Stimulated activated CD4-positive, alpha-beta T cell treated with anti-CD3 and anti-CD28 coated beads, Interleukin-4, amount 100 ng/mL, for 4 hours (primary cell): ENCODE measurements at places on chromosomes 3 and 15.
A peak's percentile ranks its signal among the peaks of the same experiment; 100 is the strongest.

DNA sequence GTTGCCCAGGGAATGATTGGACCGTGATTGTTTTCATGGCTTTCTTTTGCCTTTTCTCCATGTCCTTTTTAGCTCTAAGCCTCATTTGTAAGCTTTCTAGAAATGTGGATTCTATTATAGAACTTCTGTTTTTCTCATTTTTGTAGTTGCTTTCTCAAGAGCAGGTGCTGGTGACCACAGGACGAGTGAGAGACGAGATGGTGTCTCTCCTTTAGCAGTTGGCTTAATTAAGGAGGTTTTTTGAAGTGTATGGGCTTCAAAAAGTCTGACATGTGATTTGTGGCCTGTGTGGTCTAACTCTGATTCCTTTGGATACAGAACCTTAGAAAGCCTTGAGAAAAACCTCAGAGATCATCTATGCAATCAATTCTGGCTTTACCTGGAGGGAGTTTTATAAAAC, 292.8 kb downstream of the LPP start:
- no peak for DNase-seq

- DNase-seq = peak; percentile 27
Observed at GRCh38 chr15:58357529-58358476, 74.0 kb upstream of the LIPC start.

DNA sequence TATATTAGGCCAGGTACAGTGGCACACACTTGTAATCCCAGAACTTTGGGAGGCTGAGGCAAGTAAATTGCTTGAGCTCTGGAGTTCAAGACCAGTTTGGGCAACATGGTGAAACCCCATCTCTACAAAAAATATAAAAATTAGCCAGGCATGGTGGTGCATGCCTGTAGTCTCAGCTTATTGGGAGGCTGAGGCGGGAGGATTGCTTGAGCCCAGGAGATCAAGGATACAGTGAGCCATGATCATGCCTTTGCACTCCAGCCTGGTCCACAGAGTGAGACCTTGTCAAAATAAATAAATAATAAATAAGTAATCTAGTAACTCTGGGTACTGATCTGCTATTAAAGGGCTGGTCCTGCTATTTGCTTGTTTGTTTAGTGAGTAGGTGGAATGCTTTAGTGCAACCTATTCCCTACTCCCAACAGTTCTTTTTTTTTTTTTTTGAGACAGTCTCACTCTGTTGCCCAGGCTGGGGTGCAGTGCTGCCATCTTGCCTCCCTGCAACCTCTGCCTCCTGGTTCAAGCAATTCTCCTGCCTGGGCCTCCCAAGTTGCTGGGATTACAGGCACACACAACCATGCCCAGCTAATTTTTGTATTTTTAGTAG, 9.1 kb upstream of the INO80 start:
- DNase-seq = no peak

- no peak for DNase-seq
Observed at GRCh38 chr3:43330981-43331380, 44.6 kb downstream of the SNRK start.

DNA sequence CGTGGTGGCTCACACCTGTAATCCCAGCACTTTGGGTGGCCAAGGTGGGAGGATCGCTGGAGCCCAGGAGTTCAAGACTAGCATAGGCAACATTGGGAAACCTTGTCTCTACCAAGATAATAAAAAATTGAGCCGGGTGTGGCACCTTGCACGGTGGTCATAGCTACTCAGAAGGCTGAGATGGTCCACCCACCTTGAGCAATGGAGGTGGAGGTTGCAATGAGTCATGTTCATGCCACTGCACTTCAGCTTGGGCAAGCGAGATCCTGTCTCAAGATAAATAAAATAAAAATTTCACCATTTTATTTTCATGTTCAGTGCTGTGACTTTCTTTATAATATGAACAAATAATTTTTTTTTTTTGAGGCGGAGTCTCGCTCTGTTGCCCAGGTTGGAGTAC, 12.5 kb downstream of the MAPK6 start:
- peak; percentile 31 for DNase-seq

DNA sequence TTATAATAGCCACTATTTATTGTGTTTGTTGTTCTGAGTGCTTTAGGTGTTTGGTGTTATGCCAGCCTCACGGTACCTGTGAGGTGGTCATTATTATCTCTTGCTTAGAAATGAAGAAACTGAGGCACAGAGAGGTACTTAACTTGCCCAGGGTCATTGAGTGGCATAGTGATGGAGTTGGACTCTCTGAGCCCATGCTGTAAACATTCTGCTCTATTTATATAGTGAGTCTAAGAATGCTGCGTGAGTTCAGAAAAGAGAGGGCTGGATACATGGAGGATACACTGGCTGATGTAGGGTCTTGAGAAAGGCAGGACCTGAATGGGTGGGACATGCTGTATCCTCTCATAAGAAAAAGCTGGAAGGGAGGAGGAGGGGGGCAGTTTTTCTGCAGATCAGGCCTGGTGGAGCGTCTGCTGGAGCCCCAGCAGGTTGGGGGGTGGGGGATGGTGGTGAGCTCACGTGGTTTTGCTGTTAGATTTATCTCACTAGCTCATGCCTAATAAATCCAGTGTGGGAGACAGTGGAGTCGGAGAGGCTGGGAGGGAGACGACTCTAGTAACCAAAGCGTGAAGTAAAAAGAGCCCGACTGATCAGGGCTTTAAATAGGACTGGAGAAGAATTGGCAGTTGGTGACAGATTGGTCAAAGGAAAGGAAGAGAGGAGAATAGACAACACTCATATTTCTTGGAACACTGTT, 16.0 kb downstream of the MED12L start:
- no peak for DNase-seq

DNA sequence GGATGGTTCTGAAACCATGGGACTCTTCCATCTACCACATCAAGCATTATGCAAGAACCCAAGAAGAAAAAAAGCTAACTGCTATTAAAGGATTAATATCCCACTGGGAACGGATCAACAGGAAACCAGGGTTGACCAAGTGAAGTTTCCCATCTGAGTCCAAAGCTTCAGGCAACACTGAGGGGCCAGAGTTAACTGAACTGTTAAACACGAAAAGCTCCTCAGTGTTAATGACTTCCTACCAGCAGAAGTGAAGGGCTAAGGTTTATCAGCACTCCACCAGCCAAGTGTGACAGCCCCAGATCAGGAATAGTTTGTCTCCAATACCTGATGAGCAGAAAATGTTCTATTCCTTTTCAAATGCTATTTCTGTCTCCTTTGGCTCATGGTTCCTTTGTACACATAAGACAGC, 36.7 kb downstream of the PTPN9 start:
- no peak for DNase-seq

DNA sequence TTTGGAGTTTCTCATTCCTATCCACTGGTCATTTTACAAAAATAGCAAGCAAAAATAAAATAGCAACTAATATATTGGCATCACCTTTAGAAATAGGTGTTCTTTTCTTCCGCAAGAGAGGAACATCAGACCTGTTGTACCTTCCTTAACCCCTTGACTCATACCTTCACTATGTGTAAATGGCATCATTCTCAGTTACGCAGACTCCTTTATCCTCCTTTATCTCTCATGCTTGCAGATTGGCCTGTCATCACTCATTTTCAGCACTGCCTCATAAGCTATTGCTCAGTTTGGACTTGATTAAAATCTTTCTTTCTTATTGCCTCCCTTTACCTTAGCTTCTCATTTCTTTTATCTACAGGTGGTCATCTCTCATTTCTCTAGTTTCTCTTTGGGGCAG, 21.4 kb downstream of the ARHGEF26 start:
- DNase-seq = no peak

DNA sequence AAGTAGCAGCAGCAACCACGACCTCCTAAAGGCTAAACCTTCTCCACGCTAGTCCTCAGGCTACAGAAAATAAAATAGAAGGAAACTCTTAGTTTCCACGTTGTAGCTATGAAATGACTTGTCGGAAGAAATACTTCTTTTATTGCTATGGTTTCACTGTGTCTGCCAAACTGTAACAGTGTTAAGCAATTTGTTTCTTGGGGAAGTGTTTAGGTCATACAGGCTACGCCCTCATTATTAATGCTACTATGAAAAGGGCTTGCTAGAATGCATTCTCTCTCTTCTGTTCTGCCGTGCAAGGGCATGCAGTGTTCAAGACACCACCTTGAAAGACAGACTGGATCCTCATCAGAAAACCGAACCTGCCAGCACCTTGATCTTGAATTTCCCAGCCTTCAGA, 462.7 kb downstream of the PLOD2 start:
- no peak for DNase-seq

DNA sequence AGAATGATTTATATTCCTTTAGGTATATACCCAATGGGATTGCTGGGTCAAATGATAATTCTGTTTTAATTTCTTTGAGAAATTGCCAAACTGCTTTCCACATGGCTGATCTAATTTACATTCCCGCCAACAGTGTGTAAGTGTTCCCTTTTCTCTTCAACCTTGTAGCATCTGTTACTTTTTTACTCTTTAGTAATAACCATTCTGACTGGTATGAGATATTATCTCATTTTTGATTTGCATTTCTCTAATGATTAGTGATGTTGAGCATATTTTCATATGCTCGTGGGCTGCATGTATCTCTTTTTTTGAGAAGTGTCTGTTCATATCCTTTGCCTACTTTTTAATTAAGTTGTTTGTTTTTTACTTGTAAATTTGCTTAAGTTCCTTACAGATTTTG, 1264.2 kb downstream of the OTOL1 start:
- no peak for DNase-seq

DNA sequence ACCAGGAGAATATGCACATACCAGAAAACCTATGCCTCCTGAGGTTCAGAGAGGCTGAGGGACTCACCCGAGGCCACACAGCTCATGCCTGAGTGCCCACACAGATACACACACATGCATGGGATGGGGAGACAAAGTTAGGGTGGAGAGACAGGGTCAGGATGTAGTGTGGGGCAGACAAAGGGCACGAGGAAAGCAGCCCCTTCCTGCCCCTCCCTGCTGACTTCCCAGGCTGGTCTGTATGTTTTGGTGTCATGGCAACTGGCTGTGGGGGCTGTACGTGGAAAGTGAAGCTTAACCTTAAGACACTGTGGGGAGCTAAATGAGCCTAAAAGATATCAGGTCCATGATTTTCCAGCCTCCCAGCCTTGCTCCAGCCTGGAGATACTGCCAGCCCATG, 57.8 kb downstream of the EPHB3 start:
- no peak for DNase-seq

- DNase-seq = no peak
Observed at GRCh38 chr15:70596354-70597055, 166.9 kb downstream of the UACA start.

DNA sequence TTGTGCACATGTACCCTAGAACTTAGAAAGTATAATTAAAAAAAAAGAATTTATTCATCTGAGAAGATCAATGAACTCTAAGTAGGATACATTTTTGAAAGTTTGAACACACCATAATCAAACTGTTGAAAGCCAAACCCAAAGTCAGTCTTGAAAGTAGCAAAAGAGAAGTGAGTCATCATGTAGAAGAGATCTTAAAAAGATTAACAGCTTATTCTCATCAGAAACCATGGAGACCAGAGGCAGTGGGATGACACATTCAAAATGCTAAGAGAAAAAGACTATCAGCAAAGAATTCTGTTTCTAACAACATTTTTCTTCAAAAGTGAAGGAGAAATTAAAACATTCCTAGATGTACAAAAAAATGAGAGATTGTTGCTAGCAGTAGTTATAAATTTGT, 60.7 kb downstream of the TIMP4 start:
- no peak for DNase-seq

- DNase-seq = no peak
Observed at GRCh38 chr15:94042180-94042928, 189.0 kb upstream of the MCTP2 start.

- peak; percentile 76 for DNase-seq
Observed at GRCh38 chr3:183428447-183429211, at the start of gene MCF2L2. TSS of gene MCF2L2 (minus strand) at chr3:183428619. CDS start at chr3:183427977, 642 bp downstream.

GRCh38 chr15:37289109-37289765, 188.9 kb upstream of the MEIS2 start:
- no peak for DNase-seq

GRCh38 chr15:57376696-57377477, 582 bp downstream of the CGNL1 start:
- no peak for DNase-seq

DNA sequence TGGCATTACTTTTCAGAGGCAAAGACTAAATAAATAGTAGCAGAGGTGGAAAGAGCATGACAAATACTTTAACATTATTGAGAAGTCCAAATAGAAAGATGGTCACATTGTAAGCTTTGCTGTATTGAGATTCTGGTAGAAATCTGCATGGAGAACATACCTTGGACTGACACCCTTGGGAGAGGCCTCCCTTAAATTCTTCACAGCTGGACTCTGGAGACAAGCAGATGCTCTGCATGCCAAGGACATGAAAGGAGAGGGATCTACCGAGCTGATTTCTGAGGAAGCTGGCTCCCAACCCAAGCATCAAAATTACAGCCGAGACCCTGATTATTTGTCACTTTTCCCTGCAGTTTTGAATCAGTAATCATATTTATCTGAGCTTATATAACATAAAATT, 212.5 kb upstream of the COL8A1 start:
- DNase-seq = no peak

GRCh38 chr3:95177096-95177495, 1114.2 kb downstream of the NSUN3 start:
- no peak for DNase-seq

- DNase-seq = no peak
Observed at GRCh38 chr3:133934073-133934970, 38.6 kb upstream of the RAB6B start.

DNA sequence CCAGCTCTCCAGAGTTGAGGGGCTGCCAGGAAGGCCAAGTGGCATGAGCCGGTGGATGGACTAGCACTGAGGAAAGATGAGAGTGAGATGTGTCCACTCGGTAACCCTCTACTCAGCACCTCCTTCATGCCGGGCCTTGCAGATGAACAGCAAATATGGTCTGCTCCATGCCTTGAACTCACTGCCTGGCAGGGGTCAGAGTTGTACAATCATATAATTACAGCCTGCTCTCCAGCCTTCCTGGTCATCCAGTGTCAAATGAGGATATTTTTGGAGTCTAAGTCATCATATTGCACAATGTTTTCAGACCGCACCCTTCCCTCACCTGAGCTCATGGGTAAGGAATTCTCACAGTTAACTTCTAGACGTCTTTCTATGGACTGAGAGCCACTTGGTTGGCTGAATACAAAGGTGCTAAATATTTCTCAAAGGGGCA, 4.9 kb downstream of the MGLL start:
- DNase-seq = no peak

GRCh38 chr3:49779358-49780079, 6.8 kb downstream of the IP6K1 start:
- DNase-seq = no peak

- DNase-seq = no peak
Observed at GRCh38 chr3:15476378-15476777, 45.1 kb downstream of the COLQ start.

DNA sequence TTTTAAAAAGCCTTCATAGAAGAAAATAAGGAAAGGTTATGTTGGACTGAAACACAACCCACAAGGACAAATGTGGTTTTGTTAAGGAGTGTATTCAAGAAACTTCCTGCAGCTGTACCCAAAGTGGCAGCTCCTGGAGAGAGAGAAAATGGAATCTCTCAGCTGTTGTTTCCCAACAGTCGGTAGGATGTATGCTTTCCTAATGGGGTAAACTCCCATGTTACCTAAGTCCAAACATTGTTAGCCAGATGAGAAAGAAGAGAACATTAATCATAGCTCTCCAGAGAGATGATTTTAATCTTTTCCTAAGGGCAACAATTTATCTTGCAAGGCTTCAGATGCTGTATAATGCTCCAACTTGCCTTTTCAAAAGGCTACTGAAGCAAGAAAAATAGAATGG, 22.6 kb upstream of the TEX9 start:
- no peak for DNase-seq
